ENCODE measurements at places on chromosomes 12 and 14. TPM values are rescaled to one million over a fixed set of nuclear protein-coding genes. Genes with fewer than 3 reads are reported as not detected.

NEUROD4 gene
- total RNA-seq: not detected

DNA sequence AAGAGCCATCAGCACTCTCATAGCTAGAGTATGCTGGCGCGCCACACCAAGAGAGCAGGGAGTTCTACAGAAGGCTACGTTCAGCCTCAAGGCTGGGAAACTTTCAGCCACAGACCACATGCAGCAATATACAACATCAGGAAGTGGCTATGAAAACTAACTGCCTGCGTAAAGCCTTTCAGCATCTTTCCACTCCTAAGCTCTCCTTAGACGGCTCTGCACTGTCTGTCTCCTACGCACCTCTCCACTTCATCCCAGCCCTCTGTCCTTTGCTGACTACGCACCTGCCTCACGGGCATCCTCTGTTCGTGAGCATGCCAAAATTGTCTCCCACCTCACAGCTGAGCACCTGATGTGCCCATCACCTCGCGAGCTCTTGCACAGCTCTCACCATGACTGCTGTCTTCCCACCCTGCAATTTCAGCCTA lies 9.7 kb downstream of the MPHOSPH9 start:
- no peak for DNase-seq

LALBA gene
- total RNA-seq: not detected

DNA sequence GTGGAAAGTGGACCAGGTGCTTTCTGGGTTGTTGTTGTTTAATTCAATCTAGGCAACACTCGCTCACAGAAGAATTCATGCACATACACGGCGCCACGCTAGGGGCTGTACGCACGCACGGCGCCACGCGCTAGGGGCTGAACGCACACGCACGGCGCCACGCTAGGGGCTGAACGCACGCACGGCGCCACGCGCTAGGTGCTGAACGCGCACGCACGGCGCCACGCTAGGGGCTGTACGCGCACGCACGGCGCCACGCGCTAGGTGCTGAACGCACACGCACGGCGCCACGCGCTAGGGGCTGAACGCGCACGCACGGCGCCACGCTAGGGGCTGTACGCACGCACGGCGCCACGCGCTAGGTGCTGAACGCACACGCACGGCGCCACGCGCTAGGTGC lies 54.3 kb downstream of the NINJ2 start:
- DNase-seq: no peak

DNA sequence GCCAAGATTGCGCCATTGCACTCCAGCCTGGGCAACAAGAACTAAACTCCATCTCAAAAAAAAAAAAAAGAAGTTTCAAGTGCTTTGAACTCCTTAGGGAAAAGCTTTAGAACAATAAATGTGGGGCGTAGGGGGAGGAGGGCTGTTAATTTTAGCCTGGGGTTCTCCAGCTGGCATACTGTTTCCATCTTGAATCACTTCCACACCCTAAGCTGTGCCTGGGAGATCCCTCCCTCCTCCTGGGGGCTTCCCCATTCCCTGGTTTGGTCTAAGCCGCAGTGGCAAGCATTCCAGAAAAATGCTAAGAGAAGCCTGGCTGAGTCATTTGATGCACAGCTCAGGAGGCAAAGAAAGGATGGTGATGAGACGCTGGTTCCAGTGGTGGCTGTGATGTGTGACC lies 2.3 kb upstream of the ZNF384 start:
- no peak for DNase-seq

MIPOL1 gene
- 13.4 TPM for total RNA-seq

DNA sequence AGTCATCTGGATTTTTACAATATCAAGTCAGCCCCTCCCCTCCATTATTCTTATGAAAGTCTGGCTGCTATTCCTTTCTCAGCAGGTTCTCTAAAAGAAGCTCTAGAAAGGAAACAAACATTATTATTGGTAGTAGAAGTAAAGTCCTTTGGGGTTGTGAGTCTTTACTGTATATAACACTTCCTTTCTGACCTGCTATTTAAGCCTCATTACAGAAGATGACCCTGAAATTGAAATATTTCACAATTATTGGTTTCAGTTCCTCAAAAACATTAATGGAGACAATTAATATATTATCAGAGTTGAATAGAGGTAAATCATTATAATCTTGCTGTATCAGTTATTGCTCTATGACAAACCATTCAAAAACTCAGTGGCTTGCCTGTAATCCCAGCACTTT lies 19.3 kb downstream of the PLEKHA5 start:
- DNase-seq: no peak

GRCh38 chr12:89041078-89041477 lies 311.2 kb downstream of the DUSP6 start:
- DNase-seq: no peak

YY1 gene
- 106 TPM for total RNA-seq

- no peak for DNase-seq
These were observed 6.5 kb downstream of the TTC7B start for GRCh38 chr14:90809530-90810312.

DNA sequence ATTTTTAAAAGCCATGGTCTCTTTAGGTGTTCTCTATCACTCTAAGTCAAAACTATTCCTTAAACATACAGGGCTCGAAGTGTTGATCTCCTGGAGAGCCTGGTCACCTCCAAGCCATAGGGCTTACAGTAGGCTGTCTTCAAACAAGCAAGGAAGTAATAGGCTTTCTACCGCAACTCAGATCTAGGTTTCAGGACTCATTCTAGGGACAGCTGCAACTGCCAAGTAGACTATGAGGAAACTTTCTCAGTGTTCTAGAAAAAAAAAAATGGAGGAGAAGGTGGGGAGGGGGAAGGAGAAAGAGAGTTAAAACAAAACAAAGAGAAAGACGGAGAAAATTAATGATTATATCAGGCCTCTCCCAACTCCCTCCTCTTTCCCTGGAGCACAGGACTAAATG lies 106.9 kb upstream of the ETV6 start:
- no peak for DNase-seq

IL31 gene
- total RNA-seq: not detected
